Stimulated activated CD4-positive, alpha-beta T cell treated with anti-CD3 and anti-CD28 coated beads, Interleukin-1b, Interleukin-23, amount 100 ng/mL, for 1 hour (primary cell): ENCODE measurements at places on chromosomes 2 and 18.

GRCh38 chr2:189527041-189527750, 53.4 kb downstream of the SLC40A1 start:
- no peak for DNase-seq

GRCh38 chr2:74440378-74441169, 1.2 kb downstream of the RTKN start:
- no peak for DNase-seq

- no peak for DNase-seq
These were observed 107.9 kb downstream of the FAM124B start for GRCh38 chr2:224293976-224294375.

GRCh38 chr2:16204886-16205620, 264.7 kb downstream of the MYCN start:
- no peak for DNase-seq

DNA sequence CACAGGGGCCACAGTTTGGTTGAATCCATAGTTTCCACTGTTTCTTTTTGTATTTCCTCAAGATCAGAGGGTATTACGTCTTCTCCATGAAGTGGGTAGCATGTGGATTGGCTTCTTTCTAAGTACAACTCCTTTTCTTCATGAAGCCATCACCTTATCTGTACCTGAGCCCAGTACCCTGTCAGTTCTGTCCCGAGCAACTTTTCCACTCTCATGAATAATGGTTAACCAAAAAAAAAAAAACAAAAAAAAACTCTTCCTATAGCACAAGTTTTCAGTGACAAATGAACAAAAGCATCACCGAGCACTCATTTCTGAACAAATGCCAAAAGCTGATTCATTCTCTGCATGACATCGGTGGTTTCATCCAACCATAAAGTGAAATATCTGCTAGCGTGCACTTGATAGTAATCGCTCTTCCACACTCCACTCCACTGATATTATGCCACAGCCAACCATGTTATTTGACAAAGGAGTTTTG, 53.0 kb upstream of the CCDC150 start:
- DNase-seq = no peak

DNA sequence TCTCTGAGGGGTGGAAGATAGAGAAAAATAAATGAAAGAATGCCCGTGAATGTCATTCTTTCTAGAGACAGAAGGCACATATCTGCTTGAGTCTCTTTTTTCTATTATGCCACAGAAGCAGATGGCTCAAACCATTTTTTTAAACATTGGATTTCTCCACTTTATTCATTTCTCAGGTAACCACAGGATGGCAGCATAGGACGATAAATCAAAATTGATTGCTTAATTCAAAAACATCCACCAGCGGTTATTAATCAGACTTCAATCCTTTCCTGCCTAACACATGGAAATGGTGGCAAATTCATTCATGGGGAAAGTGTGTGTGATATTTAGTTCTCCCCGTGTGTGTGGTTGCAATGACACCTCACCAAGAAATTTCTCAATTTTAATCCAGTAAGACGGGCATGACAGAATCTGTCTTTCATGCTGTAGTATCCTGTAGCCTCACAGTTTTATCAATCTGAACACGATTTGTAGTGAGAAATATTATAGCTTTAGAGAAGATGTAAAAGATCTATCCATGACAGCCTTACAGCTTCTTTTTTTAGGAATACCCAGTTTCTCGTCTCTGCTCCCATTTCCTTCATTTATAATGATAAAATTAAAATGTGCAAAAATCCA, 72.2 kb downstream of the DSC3 start:
- DNase-seq = no peak

DNA sequence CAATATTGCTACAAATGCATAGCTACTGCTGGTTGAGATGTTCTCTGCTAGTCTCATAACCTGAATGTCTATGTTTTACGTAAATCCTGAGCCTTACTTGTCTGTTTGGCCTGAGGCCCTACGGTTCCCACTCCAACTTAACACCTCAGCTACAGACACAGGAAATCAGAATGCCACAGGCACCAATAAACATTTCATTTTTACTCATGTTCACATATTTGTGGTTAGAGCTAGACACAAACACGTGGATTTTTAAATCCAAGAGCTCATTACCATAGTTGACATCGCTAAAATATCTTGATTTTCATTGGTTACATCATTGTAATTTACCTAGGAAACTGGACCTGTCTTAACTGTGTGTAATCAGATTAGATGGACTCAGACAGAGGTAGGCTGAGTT, 263.8 kb upstream of the CDH19 start:
- DNase-seq = no peak

DNA sequence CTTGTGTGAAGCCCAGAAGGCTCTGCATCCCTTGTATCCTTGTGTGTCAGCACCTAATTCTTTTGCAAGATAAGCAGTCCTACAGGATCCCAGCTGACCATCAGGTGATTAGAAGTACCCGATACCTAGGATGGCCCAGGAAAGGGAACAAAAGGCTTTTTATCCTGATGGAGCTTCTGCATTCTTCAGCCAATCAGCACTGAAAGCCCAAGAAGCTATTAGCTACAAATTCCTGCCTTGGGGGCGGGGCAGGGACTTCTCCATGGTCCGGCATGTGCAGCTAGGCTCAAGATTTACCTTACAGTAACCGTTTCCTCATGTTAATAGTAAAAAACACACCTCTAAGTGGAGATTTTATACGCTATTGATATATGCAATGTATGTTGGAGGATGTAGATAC, 264.6 kb upstream of the THUMPD2 start:
- no peak for DNase-seq

DNA sequence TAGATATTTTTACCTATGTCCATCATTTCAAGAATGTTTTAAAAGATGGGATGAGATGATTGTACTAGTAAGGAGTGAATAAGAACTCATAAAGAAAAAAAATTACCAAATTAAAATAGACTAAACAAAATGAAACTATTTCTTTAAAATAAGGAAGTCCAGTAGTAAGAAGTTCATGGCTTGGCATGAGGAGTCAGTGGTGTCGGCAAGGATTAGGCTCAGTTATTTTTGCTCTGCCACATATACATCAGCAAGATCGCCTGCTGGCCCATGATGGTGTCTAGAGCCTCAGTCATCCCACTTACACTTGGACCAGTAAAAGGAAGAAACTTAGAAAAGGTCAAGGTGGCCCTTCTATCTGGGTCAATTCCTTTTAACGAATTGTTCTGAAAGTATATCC, 300.9 kb upstream of the SLC8A1 start:
- DNase-seq = no peak

GRCh38 chr2:222825031-222825430, 35.8 kb upstream of the ACSL3 start:
- no peak for DNase-seq

- no peak for DNase-seq
These were observed 36.7 kb downstream of the TTC39C start for GRCh38 chr18:24051031-24051947.

DNA sequence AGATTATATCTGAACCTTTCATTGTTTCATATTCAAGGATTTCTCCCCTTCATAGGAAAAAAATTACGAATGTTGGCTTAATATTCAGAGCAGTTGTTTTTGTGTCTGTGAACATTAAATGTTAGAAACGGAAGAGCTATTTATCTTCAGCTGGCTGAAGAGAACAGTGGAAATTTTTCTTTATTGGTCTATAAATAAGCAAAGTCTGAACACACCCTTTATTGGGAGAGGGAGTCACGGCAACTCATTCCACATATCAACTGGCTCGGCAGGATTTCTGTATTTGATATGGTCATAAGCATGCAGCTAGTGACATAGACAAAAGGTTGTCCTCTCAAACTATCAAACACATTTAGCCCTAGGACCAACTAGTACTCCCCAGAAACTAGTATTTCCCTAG, 468.4 kb upstream of the HNRNPA3 start:
- DNase-seq = no peak

DNA sequence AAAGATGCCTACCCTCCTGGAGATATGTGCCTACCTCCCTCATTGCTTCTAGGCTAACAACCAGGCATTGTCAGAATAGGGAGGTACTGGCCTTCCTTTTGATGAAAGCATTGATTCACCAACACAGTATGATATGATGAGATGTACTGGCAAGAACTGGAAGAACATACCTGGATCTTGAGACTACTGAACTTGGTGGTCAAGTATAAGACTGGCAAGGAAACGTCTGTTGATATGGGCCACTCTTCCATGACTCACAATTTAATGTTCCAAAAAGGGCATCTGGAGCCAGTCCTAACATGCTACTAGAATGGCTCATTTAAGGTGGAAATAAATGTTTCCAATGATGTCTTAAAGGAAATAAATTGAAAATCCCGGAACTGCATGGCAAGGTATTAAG, 18.1 kb downstream of the DTNB start:
- DNase-seq = no peak

- DNase-seq = no peak
These were observed 506.1 kb upstream of the DCC start for GRCh38 chr18:51833850-51834249.

GRCh38 chr2:9824956-9825720, 18.1 kb upstream of the TAF1B start:
- DNase-seq = no peak

GRCh38 chr2:174023591-174024523, 58.7 kb upstream of the SP3 start:
- no peak for DNase-seq

DNA sequence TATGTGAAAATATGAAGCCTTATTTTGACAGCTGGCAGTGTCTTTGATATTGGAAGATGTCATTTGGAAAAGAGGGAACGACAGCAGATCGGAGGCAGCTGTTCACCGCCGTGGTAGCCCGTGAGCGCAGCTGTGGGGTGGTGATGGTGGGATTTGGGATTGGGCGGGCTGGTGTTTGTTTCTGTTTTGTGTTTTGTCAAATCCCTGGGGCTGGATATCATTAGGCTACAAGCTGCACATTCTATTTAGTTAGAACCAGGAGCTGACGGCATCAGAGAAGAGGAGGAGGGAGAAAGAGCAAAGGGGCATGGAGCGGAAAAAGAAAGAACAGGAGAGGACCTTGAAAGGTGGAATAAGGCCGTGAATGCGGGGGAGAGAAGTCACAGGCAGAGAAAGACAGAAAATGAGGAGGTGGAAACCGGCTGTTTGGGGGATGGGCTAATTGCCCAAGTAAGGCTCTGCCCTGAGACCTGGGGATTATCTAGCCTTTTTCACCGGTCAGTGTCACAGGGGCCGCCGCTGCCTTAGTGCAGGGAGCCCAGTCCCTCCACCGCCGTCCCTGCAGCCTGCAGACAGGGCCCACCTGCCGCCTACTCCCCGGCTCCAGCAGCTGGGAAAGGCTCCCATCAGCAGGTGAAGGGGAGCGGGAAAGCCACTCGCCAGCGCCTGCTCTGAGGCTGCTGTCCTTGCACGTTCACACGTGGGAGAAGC, 88.0 kb downstream of the ZCCHC2 start:
- no peak for DNase-seq

DNA sequence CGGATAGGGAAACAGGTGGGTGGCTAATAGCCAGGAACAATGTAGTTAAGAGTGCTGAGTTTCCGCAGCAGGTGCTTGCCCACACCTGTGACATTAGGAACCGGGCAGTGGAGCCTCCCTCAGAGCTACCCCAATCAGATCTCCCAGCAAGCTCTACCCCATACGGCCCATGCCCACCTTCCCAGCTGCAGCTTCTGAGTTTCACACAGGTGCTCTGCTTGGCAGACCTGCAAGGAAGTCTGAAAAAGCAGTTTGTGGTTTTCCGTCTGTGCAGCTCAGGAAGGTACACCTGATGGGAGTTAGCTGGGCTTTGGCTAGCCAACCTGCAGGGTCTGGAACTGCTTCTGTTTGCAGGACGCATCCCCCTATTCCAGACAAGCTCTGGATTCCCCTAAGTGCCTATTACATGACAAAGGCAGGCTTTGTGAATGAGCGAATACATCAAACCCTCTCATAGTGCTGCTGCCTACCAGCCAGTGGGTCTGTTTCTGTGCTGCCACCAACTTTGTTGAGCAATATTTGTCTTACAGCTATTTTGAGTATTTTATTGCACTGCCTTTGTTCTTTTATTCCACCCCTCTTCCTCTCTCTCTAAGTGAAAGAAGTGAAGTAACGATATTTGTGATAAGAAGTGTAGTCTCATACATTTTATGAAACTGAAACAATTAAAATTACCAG, 24.7 kb upstream of the CEP68 start:
- DNase-seq = no peak

- DNase-seq = no peak
These were observed 26.8 kb downstream of the HPCAL1 start for GRCh38 chr2:10329580-10329879.

GRCh38 chr18:5872886-5873285, 22.4 kb downstream of the TMEM200C start:
- no peak for DNase-seq

GRCh38 chr18:23169673-23170044, 34.4 kb downstream of the CABLES1 start:
- DNase-seq = no peak

- DNase-seq = no peak
These were observed 17.8 kb upstream of the KLHL30 start for GRCh38 chr2:238120463-238121298.

GRCh38 chr18:49193897-49194296, 243.1 kb upstream of the SMAD7 start:
- DNase-seq = no peak

- DNase-seq = no peak
These were observed 9.6 kb upstream of the MMADHC start for GRCh38 chr2:149597050-149597667.

DNA sequence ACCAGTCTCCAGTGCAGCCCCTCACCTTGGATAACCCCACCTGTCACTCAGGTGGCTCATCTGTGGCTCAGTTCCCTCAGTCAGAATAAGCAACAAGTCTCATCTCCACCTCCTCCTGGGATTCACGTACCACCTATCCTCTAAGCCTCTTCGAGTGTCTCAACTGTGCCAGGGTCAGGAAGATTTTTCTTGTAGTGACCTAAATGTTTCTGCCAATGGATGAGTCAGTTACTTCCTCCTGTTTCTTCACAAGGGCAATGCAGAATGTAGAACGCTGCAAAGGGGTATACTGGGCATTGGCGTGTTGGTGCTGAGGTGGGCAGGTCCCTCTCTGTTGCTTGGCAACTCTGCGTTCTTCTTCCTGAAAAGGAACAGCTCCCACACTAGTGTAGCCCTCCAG, 213.3 kb upstream of the CXCR4 start:
- DNase-seq = no peak

- no peak for DNase-seq
These were observed 226.0 kb upstream of the PXDN start for GRCh38 chr2:1970341-1970740.

DNA sequence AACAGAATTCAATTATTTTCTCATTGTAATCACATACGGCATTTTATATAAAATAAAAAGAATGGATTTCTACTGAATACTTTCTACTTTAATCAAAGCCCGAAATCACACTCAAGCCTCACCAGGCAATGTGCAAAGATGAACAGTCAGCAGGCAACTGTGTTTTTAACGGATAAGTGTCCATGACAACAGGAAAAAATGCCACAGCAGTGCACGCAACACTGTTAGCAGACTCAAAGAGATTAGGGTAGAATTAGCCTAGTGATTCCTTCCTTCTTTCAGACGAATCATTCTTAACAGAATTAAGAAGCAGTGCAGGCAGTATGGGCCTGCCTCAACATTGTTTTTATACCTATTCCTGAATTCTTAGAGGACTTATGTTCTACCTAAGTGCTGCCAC, 135.6 kb downstream of the CDH2 start:
- DNase-seq = no peak
